ENCODE measurements at places on chromosomes 7 and 10.

GRCh38 chr7:16071246-16071857, 350.0 kb downstream of the CRPPA start:
- no peak for DNase-seq

DNA sequence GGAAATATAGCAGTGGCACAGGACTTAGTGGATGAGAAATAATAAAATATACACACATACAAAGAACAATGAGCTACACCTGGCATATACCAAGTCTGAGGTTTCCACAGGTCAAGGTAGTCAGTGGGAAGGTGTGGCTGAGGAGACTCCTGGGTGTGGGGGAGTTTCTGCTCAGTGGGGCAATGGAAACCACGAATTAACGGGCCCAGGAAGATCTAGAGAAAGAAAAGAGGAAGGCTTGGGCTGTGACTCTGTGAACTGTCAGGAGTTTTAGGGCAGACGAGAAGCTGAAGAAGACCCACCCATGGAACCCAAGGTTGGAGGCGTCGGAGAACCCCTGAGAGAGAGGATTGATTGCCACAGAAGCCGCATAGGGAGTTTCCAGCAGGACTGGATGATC, 196.5 kb downstream of the HERPUD2 start:
- DNase-seq = no peak

- no peak for DNase-seq
Measured at GRCh38 chr7:102232611-102233286, 53.9 kb upstream of the SH2B2 start.

GRCh38 chr7:64892666-64893309, 10.3 kb upstream of the ZNF273 start:
- DNase-seq = no peak

GRCh38 chr10:23656735-23657134, 217.9 kb downstream of the OTUD1 start:
- DNase-seq = no peak

GRCh38 chr7:146387140-146387539, 270.5 kb downstream of the CNTNAP2 start:
- DNase-seq = no peak

DNA sequence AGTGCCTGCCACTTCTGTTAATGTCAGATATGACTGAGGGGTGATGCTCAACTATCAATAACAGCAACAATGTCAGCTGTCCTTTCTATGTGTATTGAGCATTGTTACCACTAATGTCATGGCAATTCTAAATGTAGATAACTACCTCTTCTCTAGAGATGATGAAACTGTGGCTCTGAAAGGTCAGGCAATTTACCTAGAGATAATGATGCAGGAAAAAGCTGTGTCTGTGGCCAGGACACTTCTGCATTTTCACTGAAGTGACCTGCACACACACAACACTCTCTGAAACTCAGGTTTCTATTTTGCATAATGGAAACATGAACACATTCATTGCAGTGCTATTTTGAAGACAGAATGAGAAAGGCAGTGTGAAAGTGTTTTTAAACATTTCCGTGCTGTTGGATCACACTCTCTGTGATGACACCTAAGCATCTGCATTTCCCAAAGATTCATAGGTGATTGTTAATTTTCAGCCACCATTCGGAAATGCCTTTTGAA, 148.2 kb downstream of the KCND2 start:
- DNase-seq = no peak

GRCh38 chr7:28685644-28686417, 272.3 kb downstream of the TRIL start:
- DNase-seq = no peak

DNA sequence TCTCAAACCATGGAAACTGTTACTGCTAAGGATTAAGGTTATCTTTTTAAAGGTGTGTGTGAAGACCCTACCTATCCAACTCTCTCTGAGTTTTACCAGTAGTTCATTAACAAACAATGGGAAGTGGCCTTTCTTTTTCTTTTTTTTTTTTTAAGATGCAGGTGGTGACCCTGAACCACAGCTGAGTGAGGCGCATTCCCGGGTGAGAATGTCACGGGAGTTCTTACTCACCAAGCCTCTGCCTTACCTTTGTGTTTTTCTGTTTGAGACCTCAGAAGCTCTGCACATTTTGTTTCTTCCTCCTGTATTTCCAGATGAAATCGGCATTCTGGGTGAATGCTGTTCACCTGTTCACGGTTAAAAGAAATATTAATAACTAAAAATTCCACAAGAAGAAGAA, 2.5 kb downstream of the VIPR2 start:
- no peak for DNase-seq

- no peak for DNase-seq
Measured at GRCh38 chr10:86105181-86105580, 261.4 kb downstream of the GRID1 start.

DNA sequence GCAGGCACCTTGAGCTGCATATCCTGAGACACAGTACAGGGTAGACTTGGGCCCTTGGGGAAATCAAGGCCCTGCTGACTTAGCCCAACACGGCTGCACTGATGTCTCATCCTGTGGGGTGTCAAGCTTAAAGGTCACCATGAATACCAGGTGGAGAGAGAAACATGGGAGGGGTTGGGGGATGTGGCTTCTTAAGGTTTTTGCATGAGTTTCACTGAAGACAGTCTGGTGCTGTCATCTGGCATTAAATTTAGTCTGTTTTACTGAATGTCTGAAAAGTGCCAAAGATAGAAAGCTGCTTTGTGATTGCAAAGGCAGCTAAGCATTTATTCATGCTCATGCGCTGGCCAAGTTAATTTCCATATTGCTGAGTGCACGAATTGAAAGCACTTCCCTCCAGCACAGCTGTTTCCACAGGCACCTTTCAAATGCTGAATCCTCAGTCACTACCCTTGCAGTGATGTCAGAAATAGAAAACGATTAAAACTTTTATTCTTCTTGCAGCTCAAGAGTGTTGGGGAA, 102.1 kb downstream of the OSBPL3 start:
- DNase-seq = no peak

DNA sequence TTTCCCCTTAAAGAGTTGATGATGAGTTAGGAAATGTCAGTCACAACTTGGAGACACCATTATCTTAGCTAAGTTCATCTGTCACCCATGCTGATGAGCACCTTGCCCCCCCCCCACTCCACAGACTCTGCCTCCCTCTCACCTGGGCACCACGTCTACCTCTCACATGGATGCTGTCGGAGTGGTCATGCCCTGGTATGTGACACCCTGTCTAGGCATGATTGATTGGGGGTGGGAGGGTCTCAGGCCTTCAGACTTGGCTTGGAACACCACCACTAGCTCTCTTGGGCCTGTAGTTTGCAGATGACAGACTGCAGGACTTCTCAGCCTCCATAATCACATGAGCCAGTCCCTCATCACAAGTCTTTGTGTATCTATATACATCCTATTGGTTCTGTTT, 78.0 kb downstream of the WDR37 start:
- DNase-seq = no peak

- DNase-seq = no peak
Measured at GRCh38 chr10:64312876-64313275, 791.7 kb downstream of the REEP3 start.

DNA sequence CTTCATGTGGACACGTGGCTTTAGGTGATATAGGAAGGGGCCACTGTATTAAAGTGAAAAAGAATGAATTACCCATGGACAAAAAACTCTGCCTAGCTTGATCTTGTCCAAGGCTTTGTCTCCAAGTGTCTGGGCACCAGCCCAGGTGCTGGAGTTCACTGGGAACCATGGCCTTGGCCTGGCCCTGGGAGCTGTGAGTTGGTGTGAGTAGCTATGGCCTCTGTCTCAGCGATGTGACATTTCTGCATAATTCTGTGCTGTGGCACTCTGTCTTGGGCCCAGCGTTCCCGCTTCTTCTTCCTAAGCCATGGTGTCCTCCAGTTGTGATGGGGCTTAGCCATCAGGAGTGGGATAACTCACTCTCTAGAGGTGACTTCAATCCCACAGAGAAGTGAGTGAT, 119.0 kb upstream of the PPP2R2D start:
- no peak for DNase-seq

DNA sequence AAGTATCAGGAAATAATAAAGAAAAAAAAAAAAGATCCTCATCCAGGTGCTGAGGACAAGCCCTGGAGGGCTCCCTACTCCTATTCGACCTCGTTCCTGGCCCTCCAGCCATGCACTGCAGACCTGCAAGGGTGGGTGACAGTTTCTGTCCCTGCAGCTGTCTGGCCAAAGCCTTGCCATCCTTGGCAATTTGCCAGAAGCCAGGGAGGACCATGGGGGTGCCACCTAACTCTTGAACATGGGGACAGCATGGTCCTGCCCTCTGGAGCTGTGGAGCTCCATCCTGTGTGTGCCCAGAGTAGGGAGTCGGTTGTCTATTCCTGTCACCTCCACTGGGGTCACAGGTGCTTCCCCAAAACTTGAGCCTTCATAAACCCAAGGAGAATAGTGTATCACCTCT, 27.8 kb downstream of the DMBT1 start:
- DNase-seq = no peak

GRCh38 chr10:36247478-36247877, 605.4 kb upstream of the FZD8 start:
- DNase-seq = no peak

GRCh38 chr7:93575555-93576399, 1.3 kb upstream of the CALCR start:
- DNase-seq = no peak

GRCh38 chr10:101071267-101071884, 9.6 kb downstream of the KAZALD1 start:
- no peak for DNase-seq

DNA sequence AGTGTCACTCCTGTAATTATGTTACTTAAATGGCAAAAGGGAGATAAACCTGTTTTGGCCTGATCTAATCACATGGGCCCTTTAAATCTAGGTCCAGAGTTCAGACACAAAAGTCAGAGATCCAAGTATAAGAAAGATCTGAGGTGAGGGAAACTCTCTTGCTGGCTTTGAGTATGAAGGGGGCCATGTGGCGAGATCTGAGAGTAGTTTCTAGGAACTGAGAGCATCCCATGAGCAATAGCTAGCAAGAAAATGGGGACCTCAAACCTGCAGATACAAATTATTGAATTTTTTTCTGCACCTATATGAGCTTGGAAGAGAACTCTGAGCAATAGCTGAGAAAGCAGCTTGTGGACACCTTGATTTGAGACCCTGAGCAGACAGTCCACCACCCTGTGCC, 27.6 kb downstream of the ANKRD7 start:
- no peak for DNase-seq

DNA sequence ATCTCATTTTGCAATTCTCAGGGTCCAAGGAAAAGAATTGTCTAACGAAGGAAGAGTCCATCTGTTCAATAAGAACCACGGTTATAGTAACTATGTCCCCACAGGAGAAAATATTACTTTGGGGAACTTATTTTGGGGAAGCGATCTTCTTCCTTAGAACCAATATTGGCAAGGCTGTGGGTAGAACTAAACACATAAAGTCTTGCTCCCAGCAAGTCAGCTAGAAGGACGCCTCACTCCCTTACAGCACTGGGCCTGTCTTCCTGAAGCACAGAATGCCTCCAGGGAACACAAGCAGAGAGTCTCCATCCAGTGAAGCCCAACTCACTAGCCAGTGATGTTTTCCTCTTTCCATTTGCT, 30.2 kb downstream of the C10orf71 start:
- no peak for DNase-seq

- no peak for DNase-seq
Measured at GRCh38 chr7:107847168-107847835, 43.7 kb upstream of the DLD start.

- DNase-seq = no peak
Measured at GRCh38 chr10:129545261-129545660, 78.2 kb downstream of the MGMT start.

DNA sequence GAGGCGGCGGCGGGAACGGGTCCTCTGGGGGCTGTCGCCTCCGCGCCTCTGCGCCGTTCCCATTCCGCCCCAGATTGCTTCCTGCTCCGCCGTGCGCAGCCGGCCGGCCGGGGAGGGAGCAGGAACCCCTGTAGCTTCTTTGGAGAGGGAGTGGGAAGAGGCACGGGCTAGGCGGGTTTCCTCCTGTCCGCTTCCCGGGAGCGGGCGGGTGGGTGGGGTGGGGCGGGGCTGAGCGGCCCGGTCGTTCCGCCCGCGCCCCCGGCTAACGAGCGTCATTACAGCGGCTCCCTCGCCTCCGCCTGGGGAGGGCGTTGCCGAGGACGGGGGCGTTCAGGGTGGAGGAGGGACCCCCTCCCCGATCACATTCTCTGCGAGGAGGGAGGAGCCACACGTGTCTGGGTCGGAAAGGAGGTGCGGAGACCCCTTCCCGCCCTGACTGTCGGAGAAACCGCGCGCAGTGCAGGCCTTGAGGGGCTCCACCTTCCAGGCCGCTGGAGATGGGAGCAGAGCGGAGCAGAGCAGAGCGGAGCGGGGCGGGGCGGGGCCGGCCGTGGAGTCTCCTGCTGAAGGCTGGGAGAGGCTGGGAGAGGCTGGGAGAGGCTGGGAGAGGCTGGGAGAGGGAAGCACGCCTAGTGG, 39.7 kb downstream of the AGAP3 start:
- no peak for DNase-seq

DNA sequence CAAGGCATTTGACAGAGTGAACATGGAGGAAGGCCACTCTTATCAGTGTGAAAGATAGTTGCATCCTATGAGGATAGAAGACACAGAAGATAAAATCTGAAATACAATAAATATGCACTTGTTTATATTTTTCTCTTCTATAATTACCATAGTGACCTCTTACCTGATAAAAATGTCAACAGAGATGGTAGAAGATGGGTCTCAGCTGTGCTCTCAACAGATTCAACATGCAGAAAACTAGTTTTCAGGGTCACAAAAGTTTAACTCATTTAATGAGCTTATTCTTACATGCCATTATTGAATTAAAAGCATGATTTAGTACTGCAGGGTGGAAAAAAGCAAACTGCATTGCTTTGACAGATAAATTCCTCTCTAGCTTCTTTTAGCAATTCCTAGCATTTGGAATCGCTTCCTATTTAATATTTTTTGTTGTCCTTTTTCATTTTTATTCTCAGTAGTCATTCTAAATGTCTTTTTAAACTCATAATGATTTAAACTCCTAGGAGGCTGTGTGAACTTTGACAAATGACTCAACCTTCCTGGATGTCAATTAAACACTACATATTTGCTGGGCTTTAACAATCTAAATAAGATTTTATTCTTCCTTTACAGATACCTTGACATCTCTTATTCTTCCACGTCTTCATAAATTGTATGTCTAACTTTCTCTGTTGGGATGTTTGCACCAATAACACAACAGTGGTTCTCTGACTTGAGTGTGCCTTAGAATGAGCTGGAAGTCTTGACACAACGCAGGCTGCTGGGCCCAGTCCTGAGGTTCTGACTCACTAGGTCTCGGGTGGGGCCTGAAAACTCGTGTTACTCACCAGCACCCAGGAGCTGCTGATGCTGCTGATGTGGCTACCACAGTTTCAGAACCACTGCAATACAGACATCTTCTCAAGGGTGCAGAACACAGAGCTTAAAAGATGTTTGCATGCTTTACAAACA, 565.5 kb upstream of the IGFBP3 start:
- no peak for DNase-seq
